Activated T-cell treated with anti-CD3 and anti-CD28 coated beads for 48 hours (primary cell): ENCODE measurements at places on chromosomes 16 and 17.

DNA sequence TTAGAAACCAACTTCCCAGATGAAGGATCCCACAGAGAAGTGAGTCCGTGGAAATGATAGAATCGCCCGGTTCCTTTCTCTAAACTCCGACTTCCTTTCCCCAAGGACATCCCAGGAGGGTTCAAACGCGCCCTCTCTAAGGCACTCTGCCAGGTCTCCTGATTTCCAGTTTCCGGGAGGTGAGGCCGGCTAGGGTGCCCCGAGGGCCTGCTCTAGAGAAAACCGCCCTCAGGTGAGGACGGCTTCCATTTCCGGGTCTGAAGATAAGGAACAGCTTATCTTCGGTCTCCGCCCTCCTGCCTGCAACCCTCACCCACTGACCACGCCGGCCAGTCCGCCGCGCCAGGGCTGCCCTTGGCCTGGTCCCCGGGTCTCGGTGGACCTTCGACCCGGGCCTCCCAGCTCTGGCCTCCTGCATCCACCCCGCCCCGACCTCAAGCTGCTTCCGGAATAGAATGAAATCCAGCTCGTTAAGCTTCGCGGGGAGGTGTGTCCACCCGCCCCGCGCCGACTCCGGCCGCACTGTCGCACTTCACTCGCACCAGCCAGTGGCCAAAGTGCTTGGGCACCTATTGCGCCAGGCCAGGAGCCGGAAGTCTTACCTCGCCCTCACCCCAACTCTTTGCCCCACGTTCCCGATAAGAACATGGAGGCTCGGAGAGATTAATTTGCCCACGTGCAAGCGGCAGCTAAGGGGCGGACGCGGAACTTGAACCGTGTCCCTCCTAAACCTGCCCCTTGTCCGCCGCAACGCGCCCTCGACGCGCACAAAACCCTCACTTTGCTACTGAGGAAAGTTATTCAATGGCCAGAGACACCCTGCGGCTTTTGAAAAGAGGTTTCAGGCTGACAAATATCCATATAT, 836 bp upstream of the MMP15 start:
- DNase-seq: no peak

DNA sequence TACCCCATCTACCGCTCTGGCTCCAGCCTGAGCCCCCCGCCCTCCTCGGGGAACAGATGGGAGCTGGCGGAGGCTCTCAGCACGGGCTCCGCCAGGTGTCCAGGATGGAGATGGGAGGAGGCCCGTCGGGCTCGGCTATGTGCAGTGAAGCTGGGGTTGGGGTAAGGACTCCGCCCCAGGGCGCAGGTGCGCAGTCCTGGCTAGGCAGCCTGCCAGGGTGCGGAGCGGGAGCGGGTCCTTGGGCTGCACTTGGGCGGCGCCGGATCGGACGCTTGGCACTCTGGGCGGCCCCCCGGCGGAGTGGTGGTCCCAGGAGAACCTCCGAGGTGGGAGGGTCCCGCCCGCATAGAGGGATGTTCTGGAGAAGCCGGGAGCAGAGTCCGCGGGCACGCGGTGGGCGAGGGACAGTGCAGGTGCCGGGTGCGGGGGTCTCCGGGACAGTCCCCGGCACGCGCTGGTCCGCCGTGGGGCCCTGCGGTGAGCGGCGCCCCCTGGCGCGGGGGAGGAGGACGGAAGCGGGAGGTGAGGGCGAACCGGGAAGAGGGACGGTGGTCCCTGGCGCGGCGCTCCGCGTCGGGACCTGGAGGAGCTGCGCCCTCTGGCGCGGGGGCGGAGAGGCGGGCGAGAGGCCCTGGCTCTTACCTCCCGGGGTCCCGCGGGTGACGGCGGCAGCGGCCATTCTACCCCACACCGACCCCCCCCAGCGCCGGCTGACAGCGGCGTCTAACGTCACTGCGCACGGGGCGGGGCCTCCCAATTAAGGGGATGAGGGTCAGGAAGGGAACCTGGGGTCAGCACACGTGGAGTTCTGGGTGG, at the start of gene CAMTA2:
CAMTA2 (minus strand) TSS at position 725 of the 816 bp plus-strand sequence. CDS start 1,453 bp downstream, outside the sequence.
- peak; percentile 84 for DNase-seq

DNA sequence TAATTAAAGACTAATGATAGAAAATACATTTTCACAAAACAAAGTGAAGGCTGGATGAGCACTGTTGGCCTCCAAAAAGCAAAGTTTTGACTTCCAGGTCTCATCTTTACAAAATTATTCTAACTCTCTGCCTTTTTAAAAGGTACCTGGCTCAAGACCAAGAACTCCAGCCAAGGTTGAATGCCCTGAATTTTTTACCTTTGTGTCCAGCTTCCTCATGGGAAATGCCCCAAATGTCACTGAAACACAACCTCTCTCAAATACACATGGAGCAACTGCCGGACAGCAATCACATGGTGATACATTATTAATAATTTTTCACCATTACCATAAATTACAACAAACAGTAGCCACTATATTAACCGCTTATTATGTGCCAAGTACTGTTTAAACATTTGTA, 32.2 kb downstream of the ADAMTS18 start:
- DNase-seq: no peak

DNA sequence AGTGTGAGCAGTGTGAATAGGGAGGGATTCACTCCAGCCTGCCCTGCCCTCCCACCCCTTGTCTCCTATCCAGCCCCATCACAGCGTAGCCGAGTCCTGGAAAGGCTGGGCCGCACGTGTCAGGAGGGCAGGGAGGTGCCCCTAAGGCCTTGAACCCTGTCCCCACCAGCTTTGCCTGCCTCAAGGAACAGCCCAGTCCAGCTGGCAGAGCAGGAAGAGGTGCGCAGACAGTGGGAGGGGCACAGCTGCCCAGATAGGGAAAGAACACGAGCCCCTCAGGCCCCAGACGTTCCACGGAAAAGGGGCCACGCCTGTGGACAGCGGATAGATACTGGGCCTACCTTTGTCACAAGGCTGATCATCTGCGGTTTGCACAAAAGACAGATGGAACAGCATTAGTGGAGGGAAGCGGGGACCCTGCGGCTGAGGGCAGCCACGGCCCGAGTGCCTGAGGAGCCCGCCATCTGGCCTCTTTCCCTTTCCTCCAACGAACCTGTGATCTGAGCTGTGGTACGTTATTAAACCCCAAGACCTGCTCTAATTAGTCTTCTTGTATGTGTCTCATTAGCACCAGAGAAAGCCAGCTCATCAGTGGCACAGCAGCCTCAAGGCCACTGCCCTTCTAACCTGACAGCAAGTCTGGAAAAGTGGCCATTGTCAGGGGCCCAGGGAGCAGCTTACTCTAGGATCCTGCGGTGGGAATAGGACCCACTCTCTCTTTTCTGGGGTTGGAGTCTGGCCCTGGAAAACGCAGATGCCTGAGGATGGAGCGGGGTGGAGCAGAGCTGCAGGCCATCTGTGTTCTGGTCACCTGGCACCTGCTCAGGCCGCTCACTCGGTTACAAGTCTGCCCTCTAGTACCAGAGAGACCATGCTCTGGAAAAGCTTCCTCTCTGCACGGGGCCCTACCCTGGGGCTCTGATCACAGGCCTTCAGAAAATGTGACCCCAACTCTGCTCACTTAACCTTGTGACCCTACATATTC, 16.3 kb downstream of the MPP3 start:
- DNase-seq: no peak

DNA sequence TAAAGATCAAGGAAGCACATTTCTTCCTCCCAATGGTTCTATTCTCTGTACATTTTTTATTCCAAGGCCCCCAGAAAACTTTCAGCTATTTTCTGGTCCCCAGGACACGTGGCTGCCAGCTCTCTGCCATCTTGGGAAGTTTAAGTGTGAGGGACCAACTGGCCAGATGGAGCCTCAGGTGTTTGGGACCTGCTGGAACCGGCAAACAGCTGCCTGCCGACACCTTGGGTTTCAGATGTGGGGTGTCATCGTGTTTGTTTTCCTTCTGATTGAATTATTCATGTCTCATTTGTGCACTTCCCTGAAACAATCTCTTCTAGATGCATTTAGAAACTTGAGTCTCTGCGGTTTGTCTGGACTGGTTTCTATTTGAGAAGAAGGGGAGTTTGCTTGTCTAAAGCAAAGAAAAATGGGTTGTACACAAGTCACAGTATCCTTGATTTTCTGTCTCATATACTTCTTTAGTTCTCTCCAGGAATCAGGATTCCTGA, 386.5 kb downstream of the SLC39A11 start:
- no peak for DNase-seq

DNA sequence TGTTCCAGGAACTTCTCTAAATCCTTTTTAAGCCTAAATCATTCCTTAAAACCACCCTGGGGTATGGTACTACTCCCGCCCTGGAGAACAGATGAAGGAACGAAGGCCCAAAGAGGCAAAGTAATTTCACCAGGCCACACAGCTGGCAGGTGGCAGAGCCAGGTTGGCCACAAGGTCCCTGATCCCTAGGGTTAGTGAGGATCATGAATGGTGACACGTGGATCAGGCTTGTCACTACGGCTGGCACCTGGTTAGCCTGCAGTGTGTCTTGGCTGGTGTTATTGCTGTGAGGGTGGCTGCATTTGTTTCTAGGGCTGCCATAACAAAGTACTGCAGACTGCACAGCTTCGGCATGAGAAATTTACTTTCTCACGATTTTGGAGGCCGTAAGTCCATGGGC, 26.0 kb upstream of the ZNF423 start:
- no peak for DNase-seq

DNA sequence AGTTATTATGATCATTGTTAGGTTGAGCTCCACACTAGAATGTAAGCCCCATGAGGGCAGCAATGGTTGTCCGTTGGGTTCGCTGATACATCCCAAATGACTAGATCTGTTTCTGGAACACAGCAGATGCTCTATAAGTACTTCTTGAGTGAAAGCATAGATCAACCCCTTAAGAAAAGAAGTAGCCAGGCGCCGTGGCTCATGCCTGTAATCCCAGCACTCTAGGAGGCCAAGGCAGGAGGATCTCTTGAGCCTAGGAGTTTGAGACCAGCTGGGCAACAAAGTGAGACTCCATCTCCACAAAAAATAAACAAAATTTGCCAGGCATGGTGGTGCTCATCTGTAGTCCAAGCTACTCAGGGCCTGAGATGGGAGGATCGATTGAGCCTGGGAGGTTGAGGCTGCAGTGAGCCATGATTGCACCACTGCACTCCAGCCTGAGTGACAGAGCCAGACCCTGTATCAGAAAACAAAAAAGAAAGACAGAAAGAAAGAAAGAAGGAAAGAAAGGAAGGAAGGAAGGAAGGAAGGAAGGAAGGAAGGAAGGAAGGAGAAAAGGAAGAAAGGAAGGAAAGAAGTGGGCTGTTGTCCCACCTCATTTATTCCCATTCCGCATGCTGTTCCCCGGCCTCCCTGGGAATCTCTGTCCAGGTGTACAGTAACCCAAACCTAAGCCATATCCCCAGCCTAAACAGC, 54.4 kb upstream of the RPL38 start:
- DNase-seq: no peak

- no peak for DNase-seq
These were observed 51.4 kb upstream of the SLC25A19 start for GRCh38 chr17:75340631-75341030.

DNA sequence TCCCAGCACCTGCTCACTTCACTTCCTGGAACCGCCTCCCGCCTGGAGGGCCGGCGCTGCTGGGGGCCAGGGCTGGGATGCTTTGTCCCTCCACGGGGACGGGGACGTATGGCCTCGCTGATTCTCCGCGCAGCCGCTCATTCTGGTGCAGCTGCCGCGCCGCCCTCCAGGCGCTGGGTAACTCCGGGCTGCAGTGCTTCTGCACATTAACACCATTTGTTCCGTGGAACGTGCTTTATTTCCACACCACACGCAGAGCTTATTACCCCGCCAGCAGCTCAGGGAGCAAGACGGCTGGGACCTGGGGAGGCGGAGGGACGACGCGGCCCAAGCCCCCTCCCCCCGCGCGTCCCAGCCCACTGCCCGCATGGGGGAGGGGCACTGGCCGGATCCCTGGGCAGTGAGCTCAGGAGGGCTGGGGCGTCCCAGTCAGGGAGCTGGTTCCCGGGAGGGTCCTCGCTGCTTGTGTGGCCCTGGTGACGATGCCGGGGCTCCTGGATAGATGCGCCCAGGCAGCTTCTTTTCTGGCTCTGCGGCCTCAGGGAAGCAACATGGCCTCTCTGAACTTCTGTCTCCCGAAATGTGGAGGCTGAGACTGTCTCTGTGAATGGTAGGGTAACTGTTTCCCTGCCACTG, 45.4 kb upstream of the ACSF3 start:
- no peak for DNase-seq

DNA sequence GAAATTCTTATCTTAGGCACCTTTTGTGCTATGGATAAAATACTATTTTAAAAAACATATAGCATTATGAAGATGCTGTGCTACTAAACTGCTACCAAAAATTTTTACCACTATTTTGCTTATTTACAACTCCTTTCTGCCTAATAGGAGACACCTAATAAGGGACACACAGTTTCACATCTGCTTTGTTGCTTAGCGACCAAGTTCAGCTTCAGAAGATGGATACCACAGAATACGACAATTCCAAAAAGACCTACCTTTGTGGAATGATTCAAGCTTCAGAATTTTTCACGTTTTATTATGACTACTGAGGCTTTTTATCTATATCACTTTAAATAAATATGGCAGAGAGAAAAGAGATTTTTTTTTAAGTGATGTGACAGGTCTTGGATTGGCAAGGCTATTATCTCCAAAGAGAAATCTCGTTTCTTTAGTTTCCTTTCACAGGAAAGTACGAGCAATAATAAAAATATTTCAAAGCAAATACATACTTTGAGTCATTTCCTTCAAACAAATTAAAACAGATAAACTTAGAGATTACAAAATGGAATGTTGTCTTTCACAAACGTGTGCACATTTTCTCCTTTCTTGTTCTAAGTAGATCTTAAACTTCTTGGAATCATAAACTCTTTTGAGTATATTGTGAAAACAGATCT, 35.4 kb downstream of the SPAG9 start:
- no peak for DNase-seq

GRCh38 chr16:64826374-64826773, 295.5 kb downstream of the CDH11 start:
- no peak for DNase-seq

GRCh38 chr17:53133876-53134275, 688.9 kb upstream of the KIF2B start:
- no peak for DNase-seq

DNA sequence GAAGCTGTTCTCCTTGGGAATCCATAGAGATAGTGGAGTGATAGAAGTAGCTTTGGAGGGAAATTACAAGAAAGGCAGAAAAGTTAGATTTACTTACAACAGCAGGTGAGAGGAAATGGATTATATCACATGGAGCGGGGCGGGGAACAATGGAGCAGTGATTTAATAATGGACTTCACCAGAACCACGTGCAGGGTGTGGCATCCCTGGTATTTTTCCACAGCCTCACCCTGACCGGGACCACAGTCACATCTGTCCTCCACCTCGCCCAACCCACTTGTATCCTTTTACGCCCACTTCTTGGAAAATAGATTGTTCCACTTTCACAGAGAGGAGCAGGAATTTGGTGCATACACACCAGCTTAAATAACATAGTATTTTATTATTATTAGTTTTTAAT, 15.9 kb upstream of the CYB5B start:
- DNase-seq: no peak

GRCh38 chr17:57588086-57588485, 157.0 kb downstream of the CCDC182 start:
- no peak for DNase-seq

DNA sequence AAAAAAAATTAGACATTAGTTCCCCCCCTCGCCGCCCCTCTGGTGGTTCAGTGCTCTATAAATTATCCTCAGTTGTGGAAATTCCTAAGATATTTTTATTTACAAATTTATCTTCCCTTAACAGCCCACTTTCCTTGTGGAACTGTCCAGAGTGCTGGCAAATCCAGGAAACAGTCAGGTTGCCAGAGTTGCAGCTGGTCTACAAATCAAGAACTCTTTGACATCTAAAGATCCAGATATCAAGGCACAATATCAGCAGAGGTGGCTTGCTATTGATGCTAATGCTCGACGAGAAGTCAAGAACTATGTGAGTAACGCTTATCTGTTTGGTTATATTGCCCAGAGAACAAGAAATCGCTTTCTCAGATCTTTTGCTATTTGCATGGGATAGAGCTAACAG, 2.9 kb downstream of the KPNB1 start:
- no peak for DNase-seq
